Progenitor cell of endocrine pancreas (in vitro differentiated cells): ENCODE measurements at places on chromosomes 1 and 21. TPM values are rescaled to one million over a fixed set of nuclear protein-coding genes. Genes with fewer than 3 reads are reported as not detected.

DNA sequence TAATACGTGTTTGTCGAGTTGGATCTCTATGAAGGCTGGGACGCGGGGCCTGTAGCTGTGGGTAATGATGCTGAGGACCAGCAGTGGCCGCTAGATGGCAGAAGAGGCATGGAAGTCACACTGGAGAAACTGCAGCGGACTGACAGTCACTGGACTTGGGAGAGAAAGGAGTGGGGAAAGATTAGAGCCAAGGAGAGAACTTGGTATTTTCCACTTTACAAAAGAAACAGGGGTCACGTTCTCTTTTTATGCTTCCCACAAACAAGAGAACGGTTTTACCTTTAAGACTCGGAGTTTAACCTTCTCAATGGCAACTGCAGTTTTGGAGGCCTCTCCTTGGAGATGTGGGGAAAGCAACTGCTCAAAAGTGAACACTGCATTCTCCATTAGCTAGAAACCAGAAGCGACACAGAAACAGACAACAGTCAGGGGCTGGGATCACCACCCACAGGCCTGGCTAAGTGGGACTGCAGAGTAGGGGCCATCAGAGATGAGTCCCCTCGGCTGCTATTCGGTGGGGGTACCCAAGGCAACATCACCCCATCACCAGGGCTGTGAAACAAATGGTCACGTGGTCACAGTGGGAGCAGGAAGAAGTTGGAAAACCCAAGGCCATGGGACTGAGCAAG lies 51.1 kb upstream of the EDEM3 start:
- H3K4me1 ChIP-seq: peaks cover 3% of the 10 kb centered on the region
- peak; percentile 77 for DNase-seq
- no peak overlapping the region for H3K27ac ChIP-seq
- no peaks in the 10 kb centered on the region for H3K27me3 ChIP-seq
- H3K36me3 ChIP-seq: peaks cover 3% of the 10 kb centered on the region

- H3K27ac ChIP-seq: peak overlapping the region; percentile 72
- peaks cover 5% of the 10 kb centered on the region for H3K4me1 ChIP-seq
- H3K36me3 ChIP-seq: peaks cover 15% of the 10 kb centered on the region
- no peak overlapping the region for H3K4me3 ChIP-seq
Observed at GRCh38 chr1:236159704-236160539, 17.6 kb downstream of the GPR137B start.

GRCh38 chr21:14245711-14246110 lies 29.8 kb downstream of the RBM11 start:
- no peaks in the 10 kb centered on the region for H3K27me3 ChIP-seq
- no peak overlapping the region for H3K4me3 ChIP-seq
- H3K36me3 ChIP-seq: no peaks in the 10 kb centered on the region

Gene AKNAD1
- not detected in 2 replicates for total RNA-seq

Gene SPATA1
- total RNA-seq: 1.9 and 2.5 TPM in 2 replicates

Gene LIN28A
- total RNA-seq: 80.2 and 87.8 TPM in 2 replicates
